SJSA1 (cell line): ENCODE measurements at places on chromosomes 13 and 19.

GRCh38 chr13:93249364-93250306 lies 23.0 kb downstream of the GPC6 start:
- DNase-seq = peak; percentile 83

DNA sequence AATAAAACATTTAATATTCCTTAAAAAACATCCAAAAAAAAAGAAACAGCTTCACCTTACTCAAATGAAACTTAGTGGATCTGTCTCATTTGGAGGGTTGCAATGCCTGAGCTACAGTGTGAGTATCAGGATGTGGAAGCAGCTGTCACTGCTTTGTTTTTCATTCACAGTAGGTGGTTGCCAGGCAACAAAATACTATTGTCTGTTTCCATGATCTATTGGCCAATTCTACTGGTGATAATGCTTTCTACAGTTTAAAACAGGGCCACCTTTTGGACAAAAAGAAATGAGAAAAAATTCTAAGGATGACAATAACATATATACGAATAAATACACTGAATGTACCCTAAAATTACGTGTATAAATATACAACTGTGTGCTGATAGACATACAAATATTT lies 3.0 kb downstream of the ENOX1 start:
- DNase-seq = no peak

- no peak for DNase-seq
These were observed 30.3 kb downstream of the SHISA2 start for GRCh38 chr13:26021516-26021915.

DNA sequence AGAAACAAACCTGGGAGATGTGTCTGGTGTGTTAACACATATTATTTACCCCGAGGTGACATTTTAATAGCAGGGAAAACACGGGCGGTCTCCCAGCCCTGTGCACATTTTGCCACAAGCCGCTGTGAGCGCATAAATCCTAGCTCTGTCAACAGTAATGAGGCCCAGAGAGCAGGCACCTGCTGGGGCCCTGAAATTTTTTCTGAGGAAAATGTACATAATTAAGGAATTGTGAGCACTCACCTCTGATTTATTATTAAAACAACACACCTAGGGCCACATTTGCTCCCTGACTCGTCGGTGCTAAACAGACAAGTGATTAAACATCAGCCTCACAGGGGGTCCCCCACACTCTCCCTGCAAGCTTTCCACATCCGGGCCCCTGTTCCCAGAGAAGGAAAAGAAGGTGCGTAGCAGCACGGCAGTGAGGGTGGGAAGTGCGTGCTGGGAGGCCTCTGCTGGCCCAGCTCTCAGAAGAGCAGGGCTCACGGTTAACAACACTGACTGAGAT lies 616.3 kb downstream of the UQCRFS1 start:
- DNase-seq = no peak

DNA sequence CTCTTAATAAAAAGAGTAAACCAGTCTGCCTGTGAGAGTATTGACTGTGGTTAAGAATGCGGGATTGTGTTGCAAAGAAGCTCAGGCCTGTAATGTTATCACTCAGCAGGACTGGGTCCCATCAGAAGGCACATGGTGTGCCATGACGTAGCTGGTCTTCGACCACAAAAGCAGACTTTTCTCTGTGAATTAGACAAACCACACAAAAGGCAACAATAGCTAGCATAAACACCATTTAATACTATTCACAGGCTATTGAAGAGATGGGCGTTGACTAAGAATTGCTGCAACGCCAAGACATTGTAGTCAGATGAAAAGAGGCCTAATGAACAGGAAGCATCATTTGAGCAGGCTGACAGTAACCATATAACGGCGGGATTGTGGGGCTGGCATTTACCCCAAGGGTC lies 235.6 kb upstream of the SOX21 start:
- DNase-seq = peak; percentile 55

DNA sequence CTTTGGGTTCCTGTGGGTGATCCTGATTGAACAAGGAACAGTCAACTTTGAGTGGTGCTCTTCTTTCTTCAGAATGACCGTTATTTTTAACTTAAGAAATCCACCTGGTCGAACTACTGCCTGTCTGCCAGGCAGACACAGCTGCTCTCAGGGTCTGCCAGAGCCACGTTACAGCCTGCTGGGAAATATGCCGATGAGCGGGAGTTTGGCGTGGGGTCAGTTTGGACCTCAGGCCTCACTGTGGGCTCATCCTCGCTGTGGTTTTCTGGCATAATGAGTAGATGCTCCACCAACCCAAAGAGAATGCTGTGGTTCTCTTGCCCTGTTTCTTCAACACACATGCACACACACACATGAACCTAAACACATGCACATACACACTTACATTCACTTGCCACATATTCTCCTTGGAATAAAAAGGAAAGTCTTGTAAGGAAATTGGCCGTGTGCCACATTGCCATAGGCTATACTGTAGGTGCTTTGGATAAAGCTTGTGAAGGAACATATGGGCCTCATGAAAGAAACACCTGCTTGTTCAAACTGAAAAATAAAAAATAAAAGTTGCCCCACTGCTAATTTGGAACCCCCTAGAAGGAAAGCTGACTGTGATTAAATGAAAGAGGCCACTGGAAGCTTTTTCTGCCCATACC lies 598.7 kb upstream of the KLF12 start:
- DNase-seq = no peak

- DNase-seq = no peak
These were observed 21.9 kb downstream of the GRIN2D start for GRCh38 chr19:48415395-48415794.

- DNase-seq = no peak
These were observed 11.2 kb upstream of the CLDN10 start for GRCh38 chr13:95541308-95541707.

DNA sequence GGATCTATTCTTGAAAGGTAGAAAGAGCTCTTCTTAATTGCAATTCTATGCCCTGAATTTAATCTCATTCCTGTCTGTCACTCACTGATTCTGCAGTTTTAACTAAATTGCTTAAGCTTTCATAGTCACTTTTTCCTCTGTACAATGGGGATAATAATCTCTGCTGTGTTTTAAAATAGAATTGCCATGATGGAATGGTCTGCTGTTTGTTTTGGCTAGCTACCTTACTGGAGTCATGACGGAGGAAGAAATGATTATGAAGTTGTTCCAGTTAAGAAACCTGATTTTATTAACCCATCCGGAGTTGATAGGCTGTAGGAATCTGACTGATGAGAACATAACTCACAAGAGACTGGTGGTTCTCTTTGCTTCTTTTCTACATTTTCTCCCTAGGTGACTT lies 54.9 kb upstream of the ITM2B start:
- DNase-seq = no peak
